ENCODE measurements at places on chromosomes 2 and 18.

DNA sequence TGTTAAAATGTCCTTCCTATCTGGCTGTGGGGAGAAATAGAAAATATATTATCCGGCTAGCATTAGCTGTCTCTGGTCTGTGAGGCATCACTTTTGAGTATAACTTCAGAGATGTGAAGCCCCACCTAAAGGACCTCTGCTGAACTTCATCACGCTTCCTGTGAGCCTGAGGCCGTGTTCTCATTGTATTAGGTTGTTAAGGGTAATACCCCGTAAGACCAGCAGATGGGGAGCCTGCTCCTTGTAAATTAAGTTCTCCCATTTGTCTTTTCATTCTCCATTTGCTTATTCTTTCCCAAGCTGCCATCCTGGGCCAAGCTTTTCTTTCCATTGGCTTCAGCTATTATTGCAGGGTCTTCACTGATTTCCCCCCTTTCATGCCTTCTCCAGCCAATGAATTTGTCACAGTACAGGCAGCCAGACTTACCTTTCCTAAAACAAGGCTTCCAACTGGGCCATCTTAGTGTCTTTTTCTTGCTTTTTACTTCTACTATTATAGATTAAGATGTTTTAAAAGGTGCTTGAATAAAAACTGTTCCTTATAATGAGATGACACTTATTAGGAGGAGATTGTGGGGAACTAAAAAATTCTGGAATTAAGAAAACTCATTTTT, 12.4 kb downstream of the NIF3L1 start:
- no peak for DNase-seq

DNA sequence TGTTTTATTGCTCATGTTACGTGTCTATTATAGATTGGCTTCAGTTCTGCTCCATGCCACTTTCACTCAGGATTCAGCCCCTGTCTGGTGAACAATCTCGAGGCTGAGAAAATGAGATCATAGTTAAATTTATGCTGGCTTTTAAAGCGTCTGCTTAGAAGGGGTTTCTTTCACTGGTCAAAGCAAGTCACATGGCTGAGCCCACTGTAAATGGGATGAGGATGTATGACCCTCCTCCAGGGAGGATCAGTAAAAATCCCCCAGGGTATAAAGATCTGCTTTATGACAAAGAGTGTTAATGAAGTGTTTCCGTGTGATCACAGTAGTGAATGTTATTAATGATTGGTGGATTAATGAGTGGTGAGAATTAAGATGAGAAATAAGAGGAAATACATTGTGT, 6.2 kb upstream of the PLCL1 start:
- no peak for DNase-seq

GRCh38 chr18:57527556-57528229, 58.8 kb downstream of the FECH start:
- no peak for DNase-seq

GRCh38 chr2:224724331-224724730, 8.2 kb upstream of the CCDC195 start:
- DNase-seq = no peak

DNA sequence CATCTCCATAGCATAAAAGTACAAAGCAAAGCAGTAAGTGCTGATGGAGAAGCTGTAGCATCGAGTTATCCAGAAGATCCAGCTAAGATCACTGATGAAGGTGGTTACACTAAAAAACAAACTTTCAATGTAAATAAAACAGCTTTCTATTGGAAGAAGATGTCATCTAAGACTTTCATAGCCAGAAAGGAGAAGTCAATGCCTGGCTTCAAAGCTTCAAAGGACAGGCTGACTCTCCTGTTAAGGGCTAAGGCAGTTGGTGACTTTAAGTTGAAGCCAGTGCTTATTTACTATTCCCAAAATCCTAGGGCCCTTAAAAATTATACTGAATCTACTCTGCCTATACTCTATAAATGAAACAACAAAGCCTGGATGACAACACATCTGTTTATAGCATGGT, 44.0 kb downstream of the METTL8 start:
- no peak for DNase-seq

DNA sequence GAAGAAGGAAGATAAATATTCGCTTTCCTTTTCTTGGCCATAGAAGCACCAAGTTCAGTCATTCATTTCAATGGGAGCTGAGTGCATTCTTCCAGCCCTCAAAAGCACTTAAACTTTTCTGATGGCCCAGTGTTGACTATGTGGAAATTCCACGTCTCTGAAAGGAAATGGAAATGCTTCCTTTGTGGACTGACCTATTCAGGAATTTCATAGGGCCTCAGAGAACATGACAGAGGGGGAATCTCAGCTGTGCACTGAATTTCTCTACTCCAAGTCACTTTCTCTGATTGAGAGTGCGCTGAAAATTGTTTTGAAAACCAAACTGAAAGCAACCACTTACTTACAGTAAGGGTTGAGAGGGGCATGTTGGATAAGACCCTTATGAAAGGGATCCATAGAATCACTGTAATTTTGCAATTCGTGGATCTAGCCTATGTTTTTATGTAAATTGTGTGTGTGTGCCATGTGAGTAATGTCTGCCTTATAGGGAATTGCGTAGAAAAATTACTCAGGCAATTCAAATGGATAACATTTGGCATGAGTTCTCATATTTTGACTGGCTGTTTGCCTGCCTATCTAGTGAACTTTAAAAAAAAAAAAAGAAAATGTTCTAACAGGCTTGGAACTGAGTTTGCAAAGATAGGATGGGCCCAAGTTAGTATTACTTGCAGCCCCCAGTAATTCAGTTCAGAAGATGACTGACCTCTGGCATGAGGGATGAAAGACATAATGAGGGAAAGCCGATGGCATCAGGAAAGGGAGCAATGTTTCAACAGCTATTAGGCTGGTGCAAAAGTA, 437.0 kb downstream of the PTPRM start:
- DNase-seq = no peak
